ENCODE measurements at places on chromosomes 16 and 17.

- no peak for DNase-seq
These were observed 295.7 kb downstream of the SNX29 start for GRCh38 chr16:12272264-12272663.

DNA sequence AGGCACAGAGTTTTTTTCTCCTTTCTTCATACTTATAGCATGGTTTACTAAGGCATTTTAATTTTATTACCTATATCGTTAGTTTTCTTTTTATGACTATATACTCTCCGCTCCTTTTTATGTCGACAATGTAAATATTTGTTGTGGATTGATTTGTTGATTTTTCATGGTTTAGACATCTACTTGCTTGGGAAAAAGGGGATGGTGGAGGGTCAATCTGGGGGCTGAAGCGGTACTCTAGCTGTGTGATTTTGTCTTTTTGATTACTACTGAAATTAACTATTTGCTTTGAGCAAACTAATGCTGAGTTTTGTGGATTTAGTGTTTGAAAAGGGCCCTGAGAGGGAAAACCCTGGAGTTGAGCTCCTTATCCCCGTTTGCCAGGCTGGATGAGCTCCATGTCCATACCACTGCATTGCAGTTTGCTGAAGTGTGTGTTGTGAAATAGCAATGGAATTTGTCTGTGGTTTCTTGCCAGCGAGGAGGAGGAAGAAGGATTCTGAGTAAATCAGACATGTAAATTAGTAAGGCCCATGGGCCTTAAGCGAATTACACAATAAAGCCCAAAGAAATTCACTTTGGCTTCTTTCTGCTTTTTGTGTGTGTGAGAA lies 72.0 kb downstream of the FTO start:
- DNase-seq, result no peak

DNA sequence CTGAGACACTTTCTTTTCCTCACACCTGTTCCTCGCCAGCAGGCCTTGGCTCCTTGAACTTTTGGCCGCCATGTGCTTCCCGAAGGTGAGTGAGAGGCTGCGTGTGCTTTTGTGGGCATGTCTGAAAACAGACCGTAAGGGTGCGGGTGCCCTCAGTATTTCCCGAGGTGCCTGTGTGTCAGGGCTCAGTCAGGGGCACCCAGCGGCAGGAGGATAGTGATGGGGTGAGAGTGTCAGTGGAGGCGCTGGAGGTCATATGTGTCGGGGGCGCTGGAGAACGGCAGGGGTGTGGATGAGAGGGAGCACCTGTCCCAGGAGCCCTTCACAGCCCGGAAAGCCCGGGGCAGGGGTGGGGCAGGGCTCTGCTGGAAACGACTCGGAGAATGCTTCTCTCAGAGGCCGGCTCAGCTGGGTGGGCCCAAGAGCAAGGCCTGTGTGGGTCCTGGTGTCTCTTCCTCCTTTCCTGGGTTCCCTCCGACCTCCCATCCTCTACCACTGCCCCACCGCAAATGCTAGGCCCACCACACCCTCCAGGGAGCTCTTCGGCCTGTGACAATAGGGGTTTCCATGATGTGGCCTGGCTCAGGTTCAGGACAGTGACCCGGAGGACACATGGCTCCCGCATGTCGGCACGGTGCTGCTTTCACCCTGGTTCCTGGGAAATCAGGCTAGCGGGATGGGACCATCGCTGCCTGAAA lies 451 bp downstream of the IL32 start:
- no peak for DNase-seq

DNA sequence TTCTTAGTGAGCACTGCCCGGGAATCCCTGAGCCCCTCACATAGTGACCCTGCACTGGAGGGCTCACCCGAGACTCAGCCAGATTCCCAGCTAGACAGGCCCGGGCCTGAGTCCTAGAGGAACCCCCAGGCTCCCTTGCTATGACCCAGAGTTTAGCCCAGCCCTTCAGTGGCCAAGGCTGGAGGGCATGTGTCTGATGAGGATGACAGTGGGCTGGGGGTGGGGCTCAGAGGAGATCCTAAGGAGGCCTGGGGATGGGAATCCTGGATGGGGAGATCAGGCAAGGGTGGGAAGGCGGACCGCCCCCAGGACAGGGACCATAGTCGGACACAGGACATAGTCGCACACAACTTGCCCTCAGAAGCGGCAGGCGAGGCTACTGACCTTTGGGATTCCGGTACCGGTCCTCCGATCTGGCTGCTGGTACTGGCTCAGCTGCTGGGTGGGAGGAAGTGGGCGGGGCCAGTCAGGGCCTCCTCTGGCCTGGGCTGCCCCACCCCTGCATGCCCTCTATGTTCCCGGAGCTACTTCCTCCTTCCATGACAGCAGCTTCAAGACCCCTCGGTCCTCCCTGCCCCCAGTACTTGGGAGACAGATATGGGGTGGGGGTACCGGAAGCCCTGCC lies 1.1 kb downstream of the CD79B start:
- DNase-seq, result no peak

GRCh38 chr17:60156746-60157145 lies 7.0 kb downstream of the CA4 start:
- no peak for DNase-seq

GRCh38 chr16:85211271-85211801 lies 99.1 kb upstream of the CIBAR2 start:
- DNase-seq, result no peak

GRCh38 chr17:29165261-29165660 lies 14.9 kb downstream of the MYO18A start:
- DNase-seq, result no peak

DNA sequence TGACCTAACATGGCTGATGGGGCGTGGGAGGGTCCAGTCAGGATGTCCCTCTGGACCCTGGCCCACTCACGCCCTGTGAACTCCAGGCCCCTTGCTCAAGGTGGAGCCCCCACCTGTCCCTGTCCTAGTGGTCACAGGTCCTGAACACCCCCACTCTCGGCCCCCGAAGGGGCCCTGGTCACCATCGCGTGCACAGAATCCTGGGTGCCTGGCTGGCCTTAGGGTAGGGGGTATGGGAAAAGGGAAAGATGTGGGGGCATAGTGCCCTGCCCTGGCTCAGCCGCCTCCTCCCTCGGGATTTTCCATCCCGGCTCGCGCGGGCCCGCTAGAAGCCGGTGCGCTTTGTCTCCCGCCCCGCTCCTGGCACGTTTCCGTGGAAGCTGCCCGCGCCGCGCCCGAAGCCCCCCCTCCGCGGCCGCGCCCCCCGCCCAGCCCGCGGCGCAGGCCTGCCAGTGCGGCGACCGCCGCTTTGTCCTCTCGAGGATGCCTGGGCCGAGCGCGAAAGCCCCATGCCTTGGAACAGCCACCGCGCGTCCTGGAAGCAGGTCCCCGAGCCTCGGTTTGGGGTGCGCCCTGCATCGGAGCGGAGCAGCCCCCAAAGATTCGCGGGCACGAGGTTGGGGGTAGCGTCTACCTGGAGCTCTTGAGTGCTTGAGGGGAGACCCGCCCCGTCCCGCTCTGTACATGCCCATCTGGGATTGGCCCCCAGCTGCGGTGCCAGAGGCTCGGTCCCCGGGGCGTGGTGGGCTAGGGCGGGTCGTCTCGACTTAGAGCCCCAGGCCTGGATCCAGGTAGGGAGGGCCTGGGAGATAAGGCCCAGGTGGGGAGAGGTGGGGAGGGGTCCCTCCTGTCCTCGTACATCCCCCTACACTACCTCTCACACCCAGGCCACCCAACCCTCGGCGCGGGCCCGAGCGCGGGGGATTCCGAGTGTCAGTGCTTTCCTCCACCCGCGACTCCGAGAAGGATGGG lies 1.3 kb downstream of the SMPD3 start:
- DNase-seq, result no peak

GRCh38 chr16:68902969-68903345 lies 59.6 kb downstream of the TANGO6 start:
- no peak for DNase-seq

- no peak for DNase-seq
These were observed 88.2 kb upstream of the CORO6 start for GRCh38 chr17:29710891-29711418.

DNA sequence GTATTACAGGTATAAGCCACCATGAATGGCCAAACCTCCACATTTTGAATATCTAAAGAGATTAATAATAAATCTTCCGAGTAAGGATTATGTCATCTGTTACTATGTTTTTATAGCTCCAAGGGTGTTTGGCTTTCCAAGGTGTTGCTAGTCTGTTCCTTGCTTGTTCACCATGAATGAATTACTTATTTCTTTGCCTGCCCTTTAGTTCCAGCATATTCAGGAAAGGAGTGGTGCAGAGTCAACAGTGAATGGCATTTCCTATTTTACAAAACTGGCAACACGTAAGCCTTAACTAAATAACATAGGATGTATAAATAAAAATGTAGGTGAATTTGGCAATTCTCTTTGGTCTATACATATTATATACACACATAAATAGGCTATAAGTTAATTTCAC lies 70.3 kb downstream of the MYO1D start:
- DNase-seq, result no peak

GRCh38 chr17:33038740-33039139 lies 47.1 kb downstream of the SPACA3 start:
- DNase-seq, result no peak

GRCh38 chr16:19696328-19696727 lies 21.7 kb downstream of the KNOP1 start:
- DNase-seq, result peak; percentile 4

- no peak for DNase-seq
These were observed 828.8 kb upstream of the SOX9 start for GRCh38 chr17:71292006-71292405.

DNA sequence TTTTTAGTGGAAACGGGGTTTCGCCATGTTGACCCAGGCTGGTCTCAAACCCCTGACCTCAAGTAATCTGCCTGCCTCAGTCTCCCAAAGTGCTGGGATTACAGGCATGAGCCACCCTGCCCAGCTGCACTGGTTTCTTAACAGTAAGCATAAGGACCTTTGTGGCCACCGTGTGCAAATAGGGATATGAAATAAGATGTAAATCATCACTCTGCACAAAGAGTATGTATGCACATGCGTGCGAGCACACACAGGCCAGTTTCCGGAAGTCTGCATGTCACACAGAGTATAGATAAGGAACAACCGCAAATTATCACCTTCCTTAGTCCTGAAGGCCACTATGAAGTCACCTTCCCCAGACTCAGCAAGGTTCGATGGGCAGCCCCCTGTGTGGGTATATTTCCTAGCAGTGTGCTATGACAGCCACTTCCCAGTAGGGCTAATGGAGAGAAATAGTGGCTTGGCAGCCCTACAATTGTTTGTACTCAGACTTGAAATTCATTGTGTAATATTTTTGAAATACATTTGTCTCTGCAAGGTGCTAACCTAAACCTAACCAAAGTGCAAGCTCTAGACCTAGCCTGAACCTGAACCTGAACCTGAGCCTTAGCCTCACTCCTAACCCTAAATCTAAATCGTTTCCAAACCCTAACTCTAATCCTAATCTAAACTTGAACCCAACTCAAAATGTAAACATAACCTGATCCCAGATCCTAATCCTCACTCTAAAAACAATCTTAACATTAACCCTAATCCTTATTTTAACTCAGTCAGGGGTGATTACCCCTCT lies 48.4 kb upstream of the SKAP1 start:
- no peak for DNase-seq

- no peak for DNase-seq
These were observed 5.3 kb upstream of the COL1A1 start for GRCh38 chr17:50206604-50207293.

GRCh38 chr16:70520612-70521297 lies 2.6 kb downstream of the COG4 start:
- no peak for DNase-seq

DNA sequence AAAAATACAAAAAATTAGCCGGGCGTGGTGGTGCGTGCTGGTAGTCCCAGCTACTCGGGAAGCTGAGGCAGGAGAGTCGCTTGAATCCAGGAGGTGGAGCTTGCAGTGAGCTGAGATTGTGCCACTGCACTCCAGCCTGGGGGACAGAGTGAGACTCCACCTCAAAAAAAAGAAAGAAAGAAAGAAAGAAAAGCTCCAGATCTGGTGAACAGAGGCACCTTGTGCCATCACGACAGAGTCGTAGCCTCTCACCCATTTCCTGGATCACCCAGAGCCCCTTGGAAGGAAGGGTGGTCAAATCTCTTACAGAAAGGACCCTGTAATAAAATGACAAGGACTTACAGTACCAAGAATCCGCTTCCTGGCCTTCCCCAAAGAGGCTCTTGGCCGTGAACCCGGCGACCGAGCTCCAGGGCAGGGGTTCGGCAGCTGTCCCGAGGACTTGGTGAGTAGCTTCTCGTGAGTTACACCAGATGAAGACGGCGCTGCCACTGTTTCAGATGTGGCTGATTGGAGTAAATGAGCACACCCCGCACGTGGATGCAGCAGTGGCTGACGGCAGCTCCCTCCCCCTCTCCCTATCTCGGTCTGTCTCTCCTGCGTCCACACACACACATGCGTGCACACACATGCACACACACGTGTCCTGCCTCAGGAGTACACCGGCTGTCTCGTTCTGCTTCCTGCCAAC lies 13.5 kb downstream of the LGALS3BP start:
- no peak for DNase-seq

DNA sequence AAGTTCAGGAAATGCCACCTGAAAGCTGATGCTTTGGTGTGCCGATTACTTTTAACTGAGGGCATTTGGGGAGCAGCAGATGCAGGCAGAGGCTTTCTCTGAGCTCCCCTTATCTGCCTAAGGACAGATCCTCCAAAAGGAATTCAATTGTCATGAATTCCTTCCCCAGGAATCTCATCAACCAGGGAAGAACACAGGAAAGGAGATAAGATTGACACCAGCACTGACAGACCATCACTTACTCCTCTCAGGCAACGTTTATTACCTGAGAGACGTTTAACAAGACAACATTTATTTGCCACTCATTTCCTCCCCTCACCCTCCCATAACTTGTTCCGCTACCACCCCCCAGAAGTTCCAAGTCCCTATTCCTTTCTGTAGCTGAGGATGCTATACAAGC lies 17.6 kb upstream of the CDRT4 start:
- DNase-seq, result no peak

- DNase-seq, result no peak
These were observed 214.5 kb upstream of the MAF start for GRCh38 chr16:79815049-79815448.

DNA sequence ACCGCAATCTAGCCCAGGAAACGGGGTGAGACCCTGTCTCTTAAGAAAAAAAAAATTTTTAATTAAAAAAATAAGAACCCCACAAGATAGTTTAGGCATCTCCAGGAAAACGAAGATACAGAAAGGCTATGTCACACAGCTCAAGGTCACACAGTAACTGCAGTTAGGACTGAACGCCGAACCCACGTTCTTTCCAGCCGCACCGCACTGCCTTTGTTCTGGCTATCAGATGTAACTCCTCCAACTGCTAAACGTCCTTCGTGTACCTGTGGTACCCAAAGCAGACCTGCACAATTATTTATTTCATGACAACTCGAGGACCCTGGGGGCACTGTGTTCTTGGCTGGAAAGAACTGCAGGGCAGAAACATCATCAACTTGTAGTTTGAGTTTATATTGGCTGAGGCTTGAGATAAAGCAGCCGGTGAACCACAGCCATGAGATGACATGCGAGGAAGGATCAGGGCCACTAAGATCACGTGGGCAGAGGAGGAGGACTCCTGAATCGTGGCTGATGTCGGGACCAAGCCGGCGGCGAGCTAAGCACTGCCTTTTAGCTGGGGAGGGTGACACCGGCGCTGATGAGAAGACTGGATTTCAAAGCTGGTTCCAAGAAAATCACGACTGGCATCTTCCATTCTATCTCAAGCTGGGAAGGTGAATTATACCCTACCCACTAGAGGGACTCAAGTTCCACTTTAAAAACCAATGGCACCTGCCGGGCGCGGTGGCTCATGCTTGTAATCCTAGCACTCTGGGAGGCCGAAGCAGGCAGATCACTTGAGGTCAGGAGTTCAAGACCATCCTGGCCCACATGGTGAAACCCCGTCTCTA lies 20.7 kb upstream of the MNT start:
- no peak for DNase-seq

Measured in esophagus squamous epithelium (tissue), 5 donors.